CD4-positive, alpha-beta T cell treated with Interleukin-10 for 1 hour (primary cell): ENCODE measurements at places on chromosomes 1 and 21.

DNA sequence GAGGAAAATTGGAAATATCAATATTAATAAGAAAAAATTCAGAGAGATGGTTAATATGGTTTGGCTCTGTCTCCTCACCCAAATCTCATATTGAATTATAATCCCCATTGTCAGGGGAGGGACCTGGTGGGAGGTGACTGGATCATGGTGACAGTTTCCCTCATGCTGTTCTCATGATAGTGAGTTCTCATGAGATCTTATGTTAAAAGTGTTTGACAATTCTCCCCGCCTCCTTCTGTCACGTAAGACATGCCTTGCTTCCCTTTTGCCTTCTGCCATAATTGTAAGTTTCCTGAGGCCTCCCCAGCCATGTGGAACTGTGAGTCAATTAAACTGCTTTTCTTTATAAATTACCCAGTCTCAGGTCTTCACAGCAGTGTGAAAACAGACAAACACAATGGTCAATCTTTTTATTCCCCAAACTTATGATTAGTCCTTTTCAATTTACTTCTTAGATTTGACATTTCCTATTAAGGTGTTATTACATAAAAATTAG lies 11.0 kb downstream of the EGLN1 start:
- DNase-seq: no peak

GRCh38 chr1:48182439-48182838 lies 40.1 kb upstream of the SLC5A9 start:
- no peak for DNase-seq

DNA sequence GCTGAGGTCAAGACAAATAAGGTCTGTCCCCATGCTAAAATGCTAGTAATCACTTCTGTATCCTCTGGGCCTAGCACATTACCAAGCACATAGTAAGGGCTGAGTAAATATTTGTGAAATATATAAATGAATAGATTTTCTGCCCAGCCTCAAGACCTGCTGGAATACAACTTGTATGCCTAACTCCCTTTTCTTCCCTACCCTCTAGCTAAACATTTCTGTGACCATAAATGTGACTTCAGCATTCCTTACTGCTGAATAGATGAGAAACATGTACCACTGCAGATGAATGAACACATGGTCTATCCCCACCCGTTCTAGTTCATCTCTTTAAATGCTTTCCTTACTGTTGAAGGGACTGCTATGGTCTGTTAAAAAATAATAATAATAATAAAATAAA lies 209.0 kb upstream of the HOOK1 start:
- no peak for DNase-seq

- no peak for DNase-seq
These were observed 62.5 kb upstream of the AJAP1 start for GRCh38 chr1:4591926-4592325.

DNA sequence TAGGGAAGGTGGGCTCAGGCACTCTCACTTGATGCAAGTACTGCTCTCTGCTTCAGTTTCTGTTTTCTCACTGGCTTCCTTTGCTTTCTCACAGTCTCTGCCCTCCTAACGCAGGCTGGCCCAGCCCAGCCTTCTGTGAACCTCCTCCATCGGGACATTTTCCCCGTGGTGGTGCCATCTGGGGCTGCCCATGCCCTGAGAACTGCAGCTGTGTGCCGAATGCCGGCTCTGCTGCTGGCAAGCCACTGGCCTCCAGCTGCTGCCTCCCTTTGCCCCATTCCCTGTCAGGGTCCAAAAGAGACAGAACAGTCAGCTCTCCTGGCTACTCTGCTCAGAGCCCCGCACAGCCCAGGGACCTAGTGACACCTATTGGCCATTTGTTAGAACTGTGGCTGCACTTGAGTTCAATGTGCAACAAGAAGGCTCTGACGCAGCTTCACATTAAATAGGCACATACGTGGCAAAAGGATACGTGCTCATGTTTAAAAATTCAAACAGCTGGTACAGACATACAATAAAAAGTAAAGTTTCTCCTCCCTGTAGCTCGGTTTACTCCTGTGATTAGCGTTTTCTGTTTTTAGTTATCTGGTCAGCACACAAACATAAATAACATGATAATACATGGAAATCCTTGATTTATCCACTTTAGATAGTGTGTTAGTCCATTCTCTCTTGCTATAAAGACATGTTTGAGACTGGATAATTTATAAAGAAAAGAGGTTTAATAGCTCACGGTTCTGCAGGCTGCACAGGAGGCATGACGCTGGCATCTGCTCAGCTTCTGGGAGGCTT lies 46.6 kb downstream of the FCRL5 start:
- peak; percentile 22 for DNase-seq

- DNase-seq: no peak
These were observed 41.9 kb downstream of the FAM163A start for GRCh38 chr1:179785031-179785431.

DNA sequence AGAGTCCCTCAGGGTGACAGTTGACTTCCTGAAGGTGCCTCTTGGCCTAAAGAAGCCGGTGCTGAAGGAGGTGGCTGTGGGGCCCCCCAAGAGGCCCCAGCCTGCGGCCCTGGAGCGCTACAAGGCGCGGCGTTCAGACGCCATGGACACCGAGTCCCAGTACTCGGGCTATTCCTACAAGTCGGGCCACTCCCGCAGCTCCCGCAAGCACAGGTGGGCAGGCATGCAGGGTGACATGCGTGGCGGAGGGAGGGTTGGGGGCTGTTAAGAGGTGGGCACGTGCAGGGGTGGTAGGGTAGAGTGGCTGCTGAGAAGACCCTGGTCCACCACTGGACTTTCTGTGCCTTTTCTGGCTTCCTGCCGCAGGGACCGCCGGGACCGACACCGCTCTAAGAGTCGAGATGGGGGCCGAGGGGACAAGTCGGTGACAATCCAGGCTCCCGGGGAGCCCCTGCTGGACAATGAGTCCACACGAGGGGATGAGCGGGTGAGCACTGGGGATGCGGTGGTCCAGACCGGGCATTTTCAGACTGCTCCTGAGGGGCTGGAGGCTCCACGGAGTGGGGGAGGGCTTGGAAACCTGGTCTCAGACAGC lies 15.4 kb downstream of the VANGL2 start:
- no peak for DNase-seq

- DNase-seq: no peak
These were observed 130.8 kb downstream of the PGBD5 start for GRCh38 chr1:230295367-230295766.

- no peak for DNase-seq
These were observed 80.9 kb upstream of the SYT6 start for GRCh38 chr1:114234408-114235124.

- no peak for DNase-seq
These were observed 13.5 kb downstream of the STPG1 start for GRCh38 chr1:24400065-24400464.

DNA sequence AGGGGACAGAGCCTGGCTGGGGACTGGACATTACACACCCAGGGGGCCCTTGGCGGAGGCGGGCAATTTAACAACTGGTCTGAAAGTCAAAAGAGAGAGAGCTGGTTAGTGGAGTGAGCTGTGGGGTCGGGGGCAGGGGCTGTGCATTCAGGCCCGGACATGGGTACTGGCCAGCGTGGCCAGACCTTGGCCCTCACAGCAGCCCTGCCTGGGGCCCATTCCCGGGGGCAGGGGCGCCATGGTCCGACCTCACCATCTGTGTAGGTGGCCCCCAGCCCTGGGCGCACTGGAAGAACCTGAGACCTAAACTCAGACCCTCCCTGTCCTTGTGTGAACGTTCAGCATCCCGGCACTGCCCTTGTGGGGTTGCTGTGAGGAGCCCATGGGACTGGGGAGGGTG lies 5.0 kb downstream of the CLDN19 start:
- DNase-seq: no peak

DNA sequence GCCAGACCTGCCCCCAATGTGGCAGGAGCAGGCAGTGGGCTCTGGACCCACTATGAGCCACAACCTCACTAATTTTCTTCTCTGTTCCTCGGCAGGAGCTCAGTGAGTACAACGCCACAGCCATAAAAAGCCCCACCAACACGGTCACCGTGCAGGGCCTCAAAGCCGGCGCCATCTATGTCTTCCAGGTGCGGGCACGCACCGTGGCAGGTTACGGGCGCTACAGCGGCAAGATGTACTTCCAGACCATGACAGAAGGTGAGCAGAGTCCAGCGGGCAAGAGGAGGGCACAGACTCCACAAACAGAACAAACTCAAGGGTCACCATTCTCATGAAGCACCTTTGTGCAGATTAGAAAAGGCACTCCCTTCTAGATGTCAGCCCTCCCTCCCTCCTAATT lies 79.9 kb downstream of the LACTBL1 start:
- DNase-seq: no peak

DNA sequence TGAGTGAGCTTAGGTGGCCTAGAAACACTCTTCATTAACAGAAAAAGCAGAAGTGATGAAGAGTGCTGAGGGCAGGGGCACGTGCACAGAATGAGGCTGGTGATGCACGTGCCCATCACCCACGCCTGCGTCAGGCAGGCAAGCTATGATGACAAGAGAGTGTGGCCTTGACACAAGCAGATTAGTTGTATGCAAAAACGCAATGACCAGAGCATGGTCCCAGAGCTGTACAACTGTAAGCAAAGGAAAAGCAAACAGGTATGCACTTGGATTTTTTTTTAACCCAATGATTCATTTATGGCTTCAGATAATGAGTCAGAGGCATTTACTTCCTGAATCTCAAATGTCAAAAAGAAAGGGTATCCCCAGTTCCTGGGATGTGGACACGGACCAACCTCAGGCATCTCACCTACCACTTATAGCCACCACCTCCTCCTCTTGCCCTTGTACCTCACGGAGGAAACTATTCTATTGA lies 9.1 kb upstream of the TMEM61 start:
- DNase-seq: no peak

GRCh38 chr1:24641646-24642151 lies 1.4 kb upstream of the SRRM1 start:
- peak; percentile 32 for DNase-seq

DNA sequence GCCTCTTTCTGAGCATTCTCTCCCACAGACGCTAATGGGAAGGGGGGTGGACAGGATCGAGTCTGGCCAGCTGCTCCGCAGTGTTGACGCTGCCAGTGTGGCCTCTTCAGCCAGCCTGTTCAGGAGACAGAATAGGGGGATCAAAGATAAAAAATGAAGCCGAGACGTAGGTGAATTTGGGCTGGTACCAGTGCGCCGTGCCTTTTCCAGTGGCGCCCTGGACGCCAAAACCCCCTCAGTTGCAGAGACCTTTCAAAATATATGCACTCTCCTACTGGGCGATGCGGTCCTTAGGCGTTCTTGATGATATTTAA lies 1.1 kb downstream of the TTC3 start:
- no peak for DNase-seq

GRCh38 chr1:32180186-32181060 lies 948 bp downstream of the TXLNA start:
- peak; percentile 34 for DNase-seq

DNA sequence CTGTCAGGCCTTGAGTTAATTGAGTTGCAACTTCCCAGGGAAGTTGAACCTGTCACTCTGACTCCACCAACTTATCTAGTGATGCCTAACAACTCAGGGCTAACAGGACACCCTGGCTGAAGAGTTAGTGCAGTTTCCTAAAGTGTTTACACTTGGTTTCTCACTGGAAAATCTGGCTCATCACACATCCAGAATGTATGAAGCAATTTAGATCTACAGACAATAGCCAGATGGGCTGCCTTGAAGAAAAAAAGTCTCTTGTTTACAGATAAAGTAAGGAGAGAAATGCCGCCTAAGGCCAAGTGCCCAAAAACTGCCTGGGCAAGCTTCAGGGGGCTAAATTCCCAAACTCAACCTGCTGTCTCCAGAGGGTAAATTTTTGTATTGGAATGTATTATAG lies 446.3 kb upstream of the NCAM2 start:
- DNase-seq: no peak

GRCh38 chr1:14674030-14674429 lies 75.5 kb downstream of the KAZN start:
- no peak for DNase-seq

- DNase-seq: no peak
These were observed 12.7 kb downstream of the MEF2D start for GRCh38 chr1:156487862-156488261.

DNA sequence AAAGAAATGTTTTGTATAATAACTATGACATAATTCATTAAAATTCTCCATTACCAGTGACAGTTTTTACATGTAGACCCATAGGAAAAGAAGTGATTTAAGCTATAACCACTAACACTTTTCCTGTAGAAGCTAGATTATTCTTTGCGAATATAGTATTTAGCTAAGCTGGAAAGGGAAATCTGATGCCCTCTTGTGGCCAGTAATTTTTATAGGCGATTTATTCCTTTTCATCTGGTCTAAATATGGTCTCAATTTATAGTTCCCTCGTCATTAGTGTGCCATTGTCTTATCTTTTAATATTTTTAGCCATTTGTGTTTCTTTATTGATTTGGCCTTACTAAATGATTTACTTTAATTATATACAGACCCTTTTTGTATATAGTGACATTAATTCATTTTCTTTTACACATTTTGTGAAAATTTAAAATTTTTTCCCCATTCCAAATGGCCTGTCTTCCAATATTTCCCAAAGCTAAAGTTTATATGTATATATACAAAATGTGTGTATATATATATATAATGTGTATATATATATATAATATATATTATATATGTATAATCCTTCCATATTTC lies 26.7 kb downstream of the BTG3 start:
- peak; percentile 62 for DNase-seq

DNA sequence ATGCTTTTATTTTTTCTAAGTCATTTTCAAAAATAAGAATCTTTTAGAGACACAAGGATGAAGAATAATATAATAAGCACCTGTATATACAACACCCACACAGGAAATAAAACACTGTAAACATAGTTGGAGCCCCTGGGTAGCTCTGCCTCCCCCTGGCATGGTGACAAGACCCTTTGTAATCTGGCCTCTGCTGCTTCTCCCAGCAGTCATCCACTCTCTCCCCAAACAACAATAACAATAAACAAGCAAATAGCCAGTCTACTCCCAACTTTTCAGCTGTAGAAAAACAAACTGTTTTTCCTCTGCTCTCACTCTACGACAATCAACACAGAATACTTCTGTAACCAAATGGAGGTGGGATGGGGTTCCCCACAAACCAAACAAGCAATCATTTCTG lies 110.1 kb downstream of the CSMD2 start:
- DNase-seq: no peak
